Kidney epithelial cell (primary cell): ENCODE measurements at places on chromosomes 3 and 15. TPM values are rescaled to one million over a fixed set of nuclear protein-coding genes. Genes with fewer than 3 reads are reported as not detected.

The NME9 gene
- not detected in 2 replicates for total RNA-seq

The FEZF2 gene
- not detected in 2 replicates for total RNA-seq

The PDZRN3 gene
- total RNA-seq, result 0.96 and 4.1 TPM in 2 replicates

DNA sequence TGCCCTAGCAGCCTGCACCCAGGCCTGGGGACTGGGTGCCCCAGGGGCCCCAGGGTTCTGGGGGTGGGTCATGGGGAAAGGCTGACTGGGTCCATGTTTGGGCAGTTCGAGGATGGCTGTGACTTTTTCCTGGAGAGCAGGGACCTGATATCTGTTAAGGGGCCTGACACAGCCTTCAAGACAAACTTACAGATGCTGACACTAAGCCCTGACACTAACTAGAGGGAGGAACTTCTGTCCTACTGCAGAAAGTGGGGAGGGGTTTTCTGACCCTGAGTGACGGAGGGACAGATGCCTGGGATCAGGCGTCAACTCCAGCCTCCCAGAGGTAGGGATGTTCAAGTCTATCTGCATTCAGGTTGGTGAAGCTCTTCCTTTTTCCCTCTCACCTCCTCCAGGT lies 45.0 kb upstream of the SLC6A11 start:
- DNase-seq, result no peak

DNA sequence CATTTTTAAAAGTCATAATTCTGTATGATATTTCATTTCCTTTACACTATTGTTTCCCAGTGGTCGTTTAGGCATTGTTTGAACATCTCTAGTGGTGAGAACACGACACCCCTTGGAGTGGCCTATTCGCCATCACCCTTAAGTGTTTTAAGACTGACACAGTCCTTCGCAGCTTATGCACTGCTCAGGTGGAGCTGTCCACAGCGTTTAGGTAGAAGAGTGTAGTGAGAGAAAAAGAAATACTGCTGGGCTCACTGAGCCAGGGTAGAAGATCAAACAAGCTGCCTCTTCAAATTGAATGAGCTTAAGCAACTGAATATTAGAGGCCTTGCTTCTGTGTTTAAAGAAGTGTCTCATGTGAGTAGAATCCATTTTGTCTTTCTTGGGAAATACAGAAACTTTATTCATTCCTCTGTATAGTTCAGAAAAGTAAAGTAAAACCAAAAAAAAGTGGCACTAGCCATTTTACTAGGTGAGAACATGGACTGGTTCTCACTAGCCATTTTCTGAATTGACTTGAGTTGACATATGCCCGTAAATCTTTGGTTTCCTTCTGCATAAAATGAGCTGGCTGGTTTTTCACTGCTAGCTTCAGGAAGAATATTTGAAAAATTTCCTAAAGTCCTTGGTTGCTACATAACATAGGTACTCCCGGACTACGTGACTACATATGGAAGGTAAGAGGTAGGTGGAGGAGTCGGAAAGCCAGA lies 155.9 kb downstream of the P3H2 start:
- DNase-seq, result no peak
